Stimulated activated CD8-positive, alpha-beta memory T cell treated with anti-CD3 and anti-CD28 coated beads, Interleukin-4, amount 100 ng/mL, for 1 hour (primary cell): ENCODE measurements at places on chromosomes 4 and X.

- no peak for DNase-seq
Measured at GRCh38 chr4:170887396-170887795, 797.6 kb upstream of the AADAT start.

DNA sequence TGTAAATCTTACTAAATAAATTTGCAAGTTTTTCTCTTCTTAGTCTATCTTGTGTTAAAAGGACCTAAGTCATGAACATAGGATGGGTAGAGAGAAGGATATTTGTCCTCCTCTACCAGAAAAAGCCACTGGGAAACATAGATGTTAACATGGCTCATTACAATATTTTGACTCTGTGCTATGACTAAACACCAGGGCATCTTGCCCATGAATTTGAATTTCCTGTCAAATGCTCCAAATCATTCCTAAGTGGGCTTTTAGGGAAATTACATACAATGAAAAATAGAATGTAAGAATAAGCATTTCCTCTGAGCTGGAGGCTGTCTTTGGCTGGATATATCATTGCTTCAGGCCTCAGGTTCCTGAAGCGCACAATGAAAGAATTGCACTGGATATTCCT, 39.1 kb downstream of the ANOS1 start:
- DNase-seq, result no peak

DNA sequence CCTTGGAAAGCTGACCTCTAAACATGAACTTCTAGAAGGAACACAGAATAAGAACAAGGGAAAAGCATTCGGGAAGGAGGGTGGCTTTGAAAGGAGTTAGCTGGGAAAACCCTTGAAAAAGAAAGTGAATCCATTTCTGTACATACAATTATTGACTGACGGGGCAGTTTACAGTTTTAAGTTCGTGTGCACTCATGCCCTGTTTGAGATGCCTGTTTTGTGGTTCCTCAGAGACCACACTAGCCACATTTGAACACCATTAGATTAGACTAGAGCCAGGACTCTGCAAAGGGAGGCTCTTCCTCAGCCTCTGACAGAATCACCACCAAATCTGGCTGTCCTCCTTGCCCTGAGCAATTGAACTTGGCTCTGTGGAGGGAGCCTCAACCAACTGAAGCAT, 158.3 kb downstream of the PALLD start:
- DNase-seq, result no peak

- no peak for DNase-seq
Measured at GRCh38 chr4:53779025-53779424, 187.7 kb upstream of the LNX1 start.

GRCh38 chr4:138190452-138190858, 51.7 kb downstream of the SLC7A11 start:
- no peak for DNase-seq

DNA sequence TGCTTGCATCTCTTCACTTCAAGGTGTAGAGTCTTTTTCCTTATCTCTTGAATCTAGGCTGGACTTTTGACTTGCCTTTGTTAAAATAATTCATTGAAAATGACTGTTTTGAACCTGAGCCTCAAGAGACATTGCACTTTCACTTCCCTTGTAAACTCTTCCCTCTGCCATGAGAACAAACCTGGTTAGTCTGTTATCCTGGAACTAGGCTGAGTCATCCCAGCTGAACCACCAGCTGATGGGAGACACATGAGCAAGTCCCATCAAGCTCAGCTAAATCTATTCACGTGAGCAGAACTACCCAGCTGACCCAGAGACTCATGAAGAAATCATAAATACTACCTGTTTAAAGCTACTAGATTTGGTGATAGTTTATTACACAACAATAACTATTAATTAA, 202.3 kb upstream of the CENPE start:
- DNase-seq, result no peak

DNA sequence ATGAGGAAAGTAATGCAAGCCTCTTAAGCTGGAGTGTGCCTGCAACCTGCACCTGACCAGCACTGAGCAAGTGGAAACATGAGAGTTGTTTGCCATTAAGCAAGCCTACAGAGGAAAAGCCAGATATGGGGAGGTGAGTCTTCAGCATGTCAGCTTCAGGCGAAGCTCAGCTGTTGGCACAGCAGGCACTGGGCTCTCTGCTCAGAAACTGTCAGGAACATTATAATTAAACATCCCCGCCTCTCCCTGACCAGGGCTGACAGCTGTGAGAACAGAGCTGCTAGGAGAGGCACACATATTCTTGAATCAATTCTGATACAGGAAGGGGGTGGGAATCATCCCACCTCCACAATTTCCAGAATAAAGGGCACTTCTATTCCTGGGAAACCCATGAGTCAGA, 19.0 kb upstream of the DCX start:
- DNase-seq, result no peak

- no peak for DNase-seq
Measured at GRCh38 chr4:137471461-137471860, 60.8 kb downstream of the PCDH18 start.

- no peak for DNase-seq
Measured at GRCh38 chr4:184873054-184873453, 47.3 kb upstream of the ACSL1 start.
